Central memory CD8-positive, alpha-beta T cell (primary cell): ENCODE measurements at places on chromosomes 7 and 10.

DNA sequence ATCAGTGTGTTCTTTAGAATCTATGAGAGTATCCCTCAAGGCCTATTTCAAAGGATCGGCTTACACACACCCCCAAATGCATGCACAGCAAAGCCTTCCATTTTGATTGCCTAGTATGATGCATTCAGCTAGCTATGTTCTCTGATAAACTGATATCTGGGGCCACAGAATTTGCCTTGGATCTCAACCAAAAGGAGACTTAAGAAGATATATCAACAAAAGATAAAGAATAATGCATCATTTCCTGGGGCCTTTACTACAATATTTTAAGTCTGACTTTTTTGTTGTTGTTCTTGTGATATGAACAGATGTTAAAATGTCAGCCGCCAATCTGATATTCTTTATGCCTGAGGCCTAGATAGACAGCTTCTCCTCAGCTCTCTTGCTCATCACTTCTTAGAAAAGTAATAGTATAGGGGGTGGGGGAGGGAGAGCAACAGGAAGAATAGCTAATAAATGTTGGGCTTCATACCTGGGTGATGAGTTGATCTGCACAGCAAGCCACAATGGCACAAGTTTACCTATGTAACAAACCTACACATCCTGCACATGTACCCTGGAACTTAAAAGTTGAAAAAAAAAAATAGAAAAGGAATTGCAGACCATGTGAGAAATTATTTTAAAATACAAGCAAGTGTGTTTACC lies 792.9 kb upstream of the GHITM start:
- H3K4me1 ChIP-seq: no peaks in the 10 kb centered on the region
- no peak overlapping the region for H3K4me3 ChIP-seq
- no peak overlapping the region for H3K27ac ChIP-seq
- no peaks in the 10 kb centered on the region for H3K27me3 ChIP-seq
- DNase-seq: no peak

- H3K4me1 ChIP-seq: no peaks in the 10 kb centered on the region
- H3K36me3 ChIP-seq: no peaks in the 10 kb centered on the region
- DNase-seq: no peak
- H3K27ac ChIP-seq: no peak overlapping the region
- H3K4me3 ChIP-seq: no peak overlapping the region
Measured at GRCh38 chr10:35699848-35700486, 57.9 kb upstream of the FZD8 start.

- H3K27me3 ChIP-seq: peaks cover 50% of the 10 kb centered on the region
- no peak overlapping the region for H3K4me3 ChIP-seq
- no peak for DNase-seq
- H3K4me1 ChIP-seq: no peaks in the 10 kb centered on the region
- H3K36me3 ChIP-seq: no peaks in the 10 kb centered on the region
- no peak overlapping the region for H3K27ac ChIP-seq
Measured at GRCh38 chr10:77960829-77961329, 34.3 kb upstream of the DLG5 start.

DNA sequence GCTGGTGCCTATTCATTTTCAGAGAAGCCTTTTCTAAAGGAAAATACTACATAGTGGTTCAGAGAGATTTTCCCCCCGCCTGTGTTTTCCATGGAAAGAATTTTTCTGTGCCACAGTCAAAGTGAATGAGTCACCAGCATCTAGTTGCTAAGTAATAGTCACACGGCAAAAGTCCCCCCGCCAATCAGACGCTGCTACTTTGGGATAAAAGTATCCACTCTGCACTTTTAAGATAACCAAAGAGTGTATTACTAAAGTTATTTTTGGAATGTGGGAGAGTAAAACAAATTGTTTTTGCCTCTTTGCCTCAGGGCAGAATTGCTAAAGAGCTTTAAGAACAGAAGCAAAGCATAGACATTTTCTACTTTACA lies 23.5 kb downstream of the ABLIM1 start:
- H3K36me3 ChIP-seq: no peaks in the 10 kb centered on the region
- H3K4me1 ChIP-seq: peaks cover 25% of the 10 kb centered on the region

- H3K36me3 ChIP-seq: no peaks in the 10 kb centered on the region
- no peak for DNase-seq
- no peaks in the 10 kb centered on the region for H3K27me3 ChIP-seq
- no peaks in the 10 kb centered on the region for H3K4me1 ChIP-seq
- no peak overlapping the region for H3K27ac ChIP-seq
- H3K4me3 ChIP-seq: peak overlapping the region; percentile 37
Measured at GRCh38 chr10:42367532-42368230, 270.7 kb downstream of the ZNF33B start.

DNA sequence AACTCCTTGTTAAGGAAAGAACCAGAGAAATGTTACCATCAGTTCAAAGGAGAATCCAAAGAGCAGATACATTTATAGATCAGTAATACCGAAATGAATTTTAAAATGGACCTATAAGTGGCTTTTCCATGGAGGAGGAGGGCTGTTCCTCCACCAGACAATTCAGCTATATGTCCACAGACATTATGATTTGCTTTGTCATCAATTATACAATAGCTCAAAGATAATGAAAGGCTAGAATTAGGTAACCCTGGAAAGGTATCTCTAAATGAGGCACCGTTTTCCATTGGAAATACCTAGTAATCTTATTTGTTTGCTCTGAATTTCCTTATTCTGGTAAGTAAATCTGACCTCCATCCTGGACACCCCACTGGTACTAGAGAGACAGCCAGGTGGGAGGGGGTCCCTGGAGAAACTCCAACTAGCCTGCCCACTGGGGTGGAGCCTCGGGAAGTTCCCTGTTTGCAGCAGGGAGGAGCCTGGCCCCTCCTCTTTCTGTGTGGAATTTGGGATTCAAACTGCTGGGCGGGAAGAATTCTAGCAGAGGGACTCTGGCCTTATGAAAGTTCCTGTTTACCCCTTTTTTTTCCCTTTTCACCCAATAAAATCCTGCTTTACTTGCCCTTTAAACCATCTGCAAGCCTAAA lies 218.0 kb downstream of the PHF14 start:
- no peak for DNase-seq
- H3K4me3 ChIP-seq: no peak overlapping the region
- H3K27ac ChIP-seq: no peak overlapping the region

GRCh38 chr10:54826994-54827560 lies 26.0 kb upstream of the PCDH15 start:
- H3K4me1 ChIP-seq: no peaks in the 10 kb centered on the region
- H3K36me3 ChIP-seq: no peaks in the 10 kb centered on the region
- H3K4me3 ChIP-seq: no peak overlapping the region
- no peak overlapping the region for H3K27ac ChIP-seq
- H3K27me3 ChIP-seq: no peaks in the 10 kb centered on the region
- no peak for DNase-seq

GRCh38 chr7:145092766-145093165 lies 256.9 kb upstream of the TPK1 start:
- no peak overlapping the region for H3K4me3 ChIP-seq
- no peak for DNase-seq
- no peaks in the 10 kb centered on the region for H3K27me3 ChIP-seq
- H3K36me3 ChIP-seq: no peaks in the 10 kb centered on the region

GRCh38 chr7:6718124-6718523 lies 11.4 kb upstream of the ZNF12 start:
- DNase-seq: no peak
- H3K4me1 ChIP-seq: peaks cover 8% of the 10 kb centered on the region
- no peak overlapping the region for H3K27ac ChIP-seq
- peaks cover 52% of the 10 kb centered on the region for H3K27me3 ChIP-seq
- H3K4me3 ChIP-seq: no peak overlapping the region
- H3K36me3 ChIP-seq: peaks cover 3% of the 10 kb centered on the region

GRCh38 chr10:27612551-27613035 lies 108.5 kb downstream of the RAB18 start:
- H3K36me3 ChIP-seq: peaks cover 1% of the 10 kb centered on the region
- no peak for DNase-seq
- H3K4me1 ChIP-seq: peaks cover 6% of the 10 kb centered on the region
- H3K4me3 ChIP-seq: no peak overlapping the region
- no peak overlapping the region for H3K27ac ChIP-seq
- H3K27me3 ChIP-seq: peaks cover 23% of the 10 kb centered on the region

DNA sequence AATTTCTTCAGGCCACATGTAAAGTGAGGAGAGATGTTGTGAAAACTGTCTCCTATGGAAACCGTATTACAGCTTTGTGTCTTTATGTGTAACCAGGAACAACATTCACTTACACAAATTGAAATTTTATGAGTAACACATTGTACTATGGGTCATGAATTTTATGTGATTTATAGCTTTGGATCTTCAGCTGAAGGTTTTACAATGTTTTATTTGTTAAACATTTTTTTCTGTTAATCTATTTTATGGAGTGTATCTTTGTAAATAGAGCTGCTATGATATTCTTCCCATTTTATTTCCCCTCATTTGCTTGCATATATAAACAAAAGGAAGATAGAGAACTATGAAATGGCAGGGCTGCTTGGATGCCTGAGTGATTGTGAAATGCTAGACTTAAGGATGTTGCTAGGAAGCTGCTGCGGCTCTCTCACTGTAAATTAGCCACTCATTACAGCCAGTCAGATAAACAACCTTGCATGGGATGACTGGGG lies 104.5 kb upstream of the PCLO start:
- H3K4me1 ChIP-seq: no peaks in the 10 kb centered on the region
- H3K27ac ChIP-seq: no peak overlapping the region
- H3K36me3 ChIP-seq: no peaks in the 10 kb centered on the region
- DNase-seq: no peak
- no peaks in the 10 kb centered on the region for H3K27me3 ChIP-seq
- H3K4me3 ChIP-seq: no peak overlapping the region

GRCh38 chr10:50473756-50474155 lies 150.0 kb downstream of the SGMS1 start:
- H3K4me1 ChIP-seq: peaks cover 43% of the 10 kb centered on the region
- peaks cover 1% of the 10 kb centered on the region for H3K36me3 ChIP-seq
- no peak for DNase-seq
- H3K27ac ChIP-seq: no peak overlapping the region

GRCh38 chr10:125817337-125817946 lies 5.6 kb downstream of the UROS start:
- no peak for DNase-seq
- no peaks in the 10 kb centered on the region for H3K27me3 ChIP-seq
- H3K4me1 ChIP-seq: peaks cover 15% of the 10 kb centered on the region
- H3K36me3 ChIP-seq: peaks cover 22% of the 10 kb centered on the region
- H3K4me3 ChIP-seq: no peak overlapping the region

DNA sequence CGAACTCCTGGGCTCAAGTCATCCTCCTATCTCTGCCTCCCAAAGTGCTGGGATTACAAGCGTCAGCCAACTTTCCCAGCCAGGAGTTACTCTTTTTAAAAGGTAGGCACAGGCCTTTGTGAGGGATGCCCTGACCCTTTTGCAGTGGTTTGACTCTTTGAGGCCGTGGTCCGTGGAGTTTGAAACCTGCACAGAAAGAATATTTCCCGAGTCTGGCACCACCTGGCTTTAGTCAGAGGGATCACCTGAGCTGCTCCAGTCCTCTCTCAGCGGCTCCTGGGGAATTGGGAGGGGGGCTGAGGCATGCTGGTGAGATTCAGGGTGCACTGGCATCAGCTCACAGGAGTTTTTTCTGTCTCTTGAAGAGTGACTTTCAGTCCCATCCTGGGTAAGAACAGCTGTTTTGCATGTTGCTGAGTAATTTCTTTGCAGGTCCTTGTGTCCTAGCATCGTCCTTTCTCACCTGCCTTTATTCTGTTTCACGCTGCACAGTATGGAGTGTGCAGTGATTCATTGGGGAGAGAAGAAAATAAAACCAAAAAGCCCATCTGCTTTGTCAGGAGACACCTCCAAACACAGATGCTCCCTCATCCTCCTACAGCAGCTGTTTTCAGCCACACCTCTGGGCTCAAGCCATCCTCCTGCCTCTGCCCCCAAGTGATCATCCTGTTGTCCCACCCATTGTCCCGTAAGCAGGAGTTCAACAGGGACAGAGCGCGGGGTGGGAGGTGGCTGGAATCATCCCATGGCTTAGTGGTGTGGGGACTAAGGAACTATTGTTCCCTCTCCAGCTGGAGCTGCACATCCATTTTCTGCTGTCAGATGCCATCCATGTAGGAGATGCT lies 284.7 kb downstream of the CAMK1D start:
- peaks cover 6% of the 10 kb centered on the region for H3K36me3 ChIP-seq
- DNase-seq: no peak
- H3K27ac ChIP-seq: no peak overlapping the region
- H3K4me3 ChIP-seq: no peak overlapping the region
- no peaks in the 10 kb centered on the region for H3K27me3 ChIP-seq
- H3K4me1 ChIP-seq: peaks cover 34% of the 10 kb centered on the region

GRCh38 chr7:101804088-101804963 lies 13.1 kb upstream of the CUX1 start:
- peak overlapping the region; percentile 36 for H3K27ac ChIP-seq
- H3K4me1 ChIP-seq: peaks cover 21% of the 10 kb centered on the region
- H3K27me3 ChIP-seq: peaks cover 12% of the 10 kb centered on the region
- DNase-seq: peak; percentile 12
- peaks cover 3% of the 10 kb centered on the region for H3K36me3 ChIP-seq

DNA sequence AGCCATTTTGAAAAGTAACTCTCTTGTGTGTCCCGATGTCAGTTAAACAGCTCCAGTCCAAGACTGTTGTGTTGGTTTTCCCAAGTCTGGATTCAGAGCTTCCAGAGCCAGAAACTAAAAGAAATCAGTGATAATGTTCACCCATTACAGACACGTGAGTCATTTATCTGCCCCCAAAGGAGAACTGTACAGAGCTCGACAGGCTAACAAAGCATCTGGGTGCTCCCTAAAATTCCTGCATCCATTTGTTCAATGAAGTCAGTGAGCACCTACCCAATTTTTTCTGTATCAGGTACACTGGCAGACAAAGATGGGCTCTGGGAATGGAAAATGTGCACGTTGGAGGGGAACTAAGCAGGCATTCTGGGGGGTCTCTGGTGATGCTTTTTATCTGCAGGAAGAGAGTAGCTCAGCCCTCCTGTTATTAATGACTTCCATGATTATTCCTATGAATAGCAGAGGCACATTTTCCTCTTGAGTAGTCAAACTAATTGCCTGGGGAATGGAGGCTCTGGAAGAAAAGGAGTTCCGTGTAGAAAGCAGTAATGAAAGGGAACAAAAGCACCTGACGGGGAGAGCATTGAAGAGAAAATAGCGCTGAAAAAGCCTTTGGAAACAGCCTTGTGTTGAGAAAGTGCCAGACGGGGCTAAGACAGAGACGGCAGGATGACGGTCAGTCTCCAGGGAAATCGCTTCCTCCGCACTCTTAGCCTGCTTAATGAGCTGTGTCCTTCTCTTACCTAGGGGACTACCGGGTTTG lies 75.3 kb downstream of the GAD2 start:
- DNase-seq: no peak
- no peaks in the 10 kb centered on the region for H3K4me1 ChIP-seq
- peaks cover 71% of the 10 kb centered on the region for H3K27me3 ChIP-seq

DNA sequence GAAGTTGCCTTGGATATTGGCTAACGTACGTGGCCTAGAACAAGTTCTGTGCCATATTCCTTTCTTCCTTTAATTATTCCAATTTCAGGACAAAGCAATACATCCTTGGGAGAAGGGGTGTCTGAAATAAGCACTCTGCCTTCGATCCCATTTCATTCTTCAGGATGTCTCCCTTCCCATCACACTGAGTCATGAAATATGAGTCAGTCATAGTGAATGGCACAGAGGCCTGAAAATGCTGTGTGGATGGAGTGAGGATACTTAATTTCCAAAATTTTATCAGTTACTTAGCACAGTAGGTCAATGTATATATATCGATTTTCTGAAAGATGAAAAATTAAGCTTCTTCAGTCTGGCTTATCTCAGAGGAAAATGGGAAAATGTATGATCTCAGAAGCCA lies 19.5 kb downstream of the EVX1 start:
- H3K4me1 ChIP-seq: no peaks in the 10 kb centered on the region
- no peak for DNase-seq
- H3K27ac ChIP-seq: no peak overlapping the region
- peaks cover 48% of the 10 kb centered on the region for H3K27me3 ChIP-seq
